AG10803 (cell line): ENCODE measurements at places on chromosomes 12 and 14.

- peak; percentile 74 for DNase-seq
Measured at GRCh38 chr12:111455448-111456320, 50.0 kb downstream of the SH2B3 start.

GRCh38 chr12:32894566-32894965, 2.0 kb downstream of the PKP2 start:
- DNase-seq, result no peak

DNA sequence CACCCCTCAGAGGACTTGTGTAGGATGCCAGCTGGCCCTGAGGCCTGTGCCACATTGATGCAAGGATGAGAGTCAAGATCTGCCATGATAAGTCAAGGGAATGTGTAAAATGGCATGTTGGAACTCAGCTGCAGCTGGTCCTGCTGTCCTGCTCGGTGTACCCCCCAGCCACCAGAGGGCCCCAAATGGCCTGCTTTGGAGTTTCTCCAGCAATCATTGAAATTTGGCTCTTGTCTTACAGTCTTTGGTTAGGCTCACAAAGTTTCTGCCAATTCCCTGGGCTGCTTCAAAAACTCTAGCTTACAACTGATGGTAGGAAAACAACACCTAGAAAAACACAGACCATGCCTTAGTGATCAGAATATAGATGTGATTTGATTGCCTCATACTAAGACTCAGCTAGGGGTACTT, 76.8 kb downstream of the HSD17B6 start:
- peak; percentile 31 for DNase-seq

DNA sequence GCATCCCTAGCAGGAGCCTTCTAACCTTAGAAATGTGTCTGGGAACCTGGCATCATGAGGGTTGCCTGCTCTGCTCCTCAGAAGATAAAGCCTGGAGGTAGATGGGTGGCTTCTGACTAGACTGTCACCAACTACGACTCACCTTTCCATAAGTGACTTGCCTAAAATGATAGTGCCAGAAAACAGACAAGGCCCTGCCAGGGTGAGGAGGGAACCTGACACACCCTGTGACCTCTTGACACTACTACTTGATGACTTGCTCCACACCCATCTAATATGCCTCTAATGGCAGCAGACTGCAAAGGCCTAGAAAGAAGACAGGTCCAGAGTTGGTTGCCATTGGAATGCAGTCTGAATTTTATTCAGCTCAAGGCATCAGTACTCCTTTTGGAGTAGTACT, 9.4 kb downstream of the RNF41 start:
- no peak for DNase-seq

- no peak for DNase-seq
Measured at GRCh38 chr12:108665608-108666202, 32.0 kb upstream of the SELPLG start.

DNA sequence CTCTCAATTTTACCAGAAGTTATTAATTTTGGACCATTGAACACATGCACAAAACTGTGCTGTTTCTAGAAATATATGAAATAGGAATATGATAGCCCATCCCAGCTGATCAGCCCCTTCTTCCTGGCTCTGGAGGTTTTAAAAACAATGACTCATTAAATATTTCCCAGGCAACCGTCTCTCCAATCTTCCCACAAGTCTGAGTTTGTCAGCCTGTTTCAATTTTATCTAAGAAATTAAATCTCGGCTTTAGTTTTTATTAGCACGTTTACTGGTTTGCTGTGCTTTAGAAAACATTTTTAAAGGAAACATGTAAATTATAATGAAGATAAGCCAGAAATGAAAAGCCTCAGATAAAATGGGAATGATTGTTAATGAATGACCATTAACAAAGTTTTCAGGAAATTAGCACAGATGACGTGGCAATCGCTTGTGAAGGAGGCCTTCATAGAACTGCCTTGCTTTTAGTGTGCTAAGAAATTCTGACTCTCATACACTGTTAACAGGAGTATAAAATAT, 89.3 kb upstream of the RAP1B start:
- DNase-seq, result peak; percentile 82

DNA sequence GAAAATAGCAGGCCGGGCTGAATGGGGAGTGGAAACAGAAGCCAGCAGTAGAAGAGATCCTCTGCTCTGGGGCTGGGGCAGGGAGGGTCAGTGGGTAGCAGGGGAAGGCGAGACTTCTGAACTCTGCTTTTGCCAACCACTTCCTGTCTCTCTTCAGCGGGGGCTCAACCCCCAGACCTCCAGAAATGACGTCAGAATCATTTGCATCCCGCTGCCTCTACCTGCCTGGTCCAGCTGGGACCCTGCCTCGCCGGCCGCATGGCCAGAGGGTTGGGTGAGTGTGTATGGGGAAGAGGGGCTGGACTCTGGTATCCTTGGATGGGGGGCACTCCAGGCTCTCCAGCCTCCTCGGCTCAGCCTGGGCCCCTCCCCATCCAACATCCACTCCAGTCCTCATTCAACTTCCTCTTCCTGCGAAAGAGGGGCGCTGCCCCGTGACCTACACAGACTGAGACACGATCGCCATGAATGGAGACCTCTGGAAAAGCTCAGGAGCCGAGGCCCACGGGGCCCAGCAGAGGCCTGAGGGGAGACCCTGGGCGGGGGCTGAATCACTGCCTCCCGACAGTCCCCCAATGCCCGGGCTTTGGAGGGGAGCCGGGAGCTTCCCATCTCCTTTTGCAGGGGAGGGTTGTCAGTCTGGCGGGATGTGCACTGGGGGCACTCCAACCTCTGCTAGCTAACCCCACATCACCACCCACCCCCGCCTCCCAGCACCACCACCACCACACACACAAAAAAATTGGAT, 458 bp upstream of the HOXC4 start:
- no peak for DNase-seq

DNA sequence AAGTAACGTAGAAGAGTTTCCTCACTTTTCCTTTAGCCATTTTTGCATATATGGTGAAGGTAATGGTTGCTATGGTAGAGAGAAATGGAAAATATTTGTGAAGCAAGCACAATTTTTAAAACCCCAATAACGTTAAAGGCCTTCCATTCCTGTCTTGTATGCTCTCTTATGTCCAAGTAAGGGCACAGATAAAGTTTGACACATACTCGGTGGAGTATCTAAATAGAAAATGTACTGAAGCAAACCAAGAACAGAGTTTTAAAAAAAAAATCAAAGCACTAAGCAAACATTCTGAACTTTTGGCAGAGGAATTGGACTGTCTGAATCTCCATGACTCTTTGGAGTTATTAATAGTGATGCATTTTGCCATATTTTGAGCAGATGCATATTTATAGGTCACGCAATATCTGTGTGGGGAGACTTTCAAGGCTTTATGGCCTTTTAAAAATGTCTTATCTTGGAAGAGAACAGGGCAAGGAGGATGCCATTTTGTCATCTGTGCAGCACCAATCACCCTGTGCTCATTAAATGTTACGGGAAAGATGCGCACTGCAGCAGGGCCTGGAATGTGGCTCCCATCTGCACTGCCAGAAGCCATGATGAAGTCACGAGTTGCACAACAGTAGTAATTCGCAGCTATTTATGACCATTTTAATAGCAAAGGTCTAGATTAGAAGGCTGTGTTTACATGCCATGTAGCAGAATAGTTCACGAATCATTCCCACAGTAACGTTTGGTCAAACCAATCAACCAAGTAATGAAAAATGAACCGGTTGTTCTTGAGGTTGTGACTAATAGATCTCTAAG, 23.3 kb upstream of the AMIGO2 start:
- DNase-seq, result peak; percentile 100

DNA sequence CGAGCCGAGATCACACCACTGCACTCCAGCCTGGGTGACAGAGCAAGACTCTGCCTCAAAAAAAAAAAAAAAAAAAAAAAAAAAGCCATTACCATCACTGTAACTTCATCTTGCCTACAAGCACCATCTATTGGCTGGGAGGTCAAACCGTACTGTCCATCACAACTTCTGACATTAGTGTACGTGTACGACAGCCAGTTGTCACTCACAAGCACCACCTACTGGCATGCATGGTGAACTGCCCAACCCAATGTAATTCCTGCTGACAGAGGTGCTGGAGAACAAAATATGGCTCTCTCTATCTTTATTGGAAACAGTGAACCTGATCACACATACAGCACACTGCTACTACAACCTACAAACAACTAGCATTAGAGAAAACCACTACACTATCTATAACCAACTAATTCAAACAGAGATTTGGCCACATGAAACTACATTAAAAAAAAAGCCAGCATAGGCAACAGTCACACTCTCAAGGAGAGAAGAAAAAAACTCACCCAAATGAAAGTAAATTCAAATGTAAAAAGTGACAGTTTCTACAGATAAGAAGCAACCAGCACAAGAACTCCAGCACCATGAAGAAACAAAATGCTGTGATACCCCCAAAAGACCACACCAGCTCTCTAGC, 82.3 kb downstream of the PUS7L start:
- DNase-seq, result no peak

GRCh38 chr12:44696542-44696941, 179.6 kb downstream of the NELL2 start:
- DNase-seq, result no peak

DNA sequence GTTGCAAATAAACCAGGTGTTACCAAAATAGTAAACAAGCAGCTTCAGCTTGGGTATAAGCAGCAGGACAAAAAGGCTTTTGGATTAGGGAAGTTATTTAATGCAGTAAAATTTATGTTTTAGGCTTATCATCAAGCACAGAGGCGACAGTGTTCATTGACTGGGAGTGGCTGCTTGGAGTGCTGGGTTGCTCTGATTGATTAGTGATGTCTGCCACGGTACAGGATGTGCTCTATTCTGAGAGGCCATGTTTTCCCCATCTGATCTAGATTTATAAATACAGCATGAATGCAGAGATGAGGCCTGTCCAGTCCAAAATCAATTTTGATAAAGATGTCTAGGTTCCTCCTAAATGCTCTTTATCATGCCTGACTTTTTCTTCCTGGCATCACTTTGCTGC, 83.5 kb downstream of the MAP1LC3B2 start:
- no peak for DNase-seq

GRCh38 chr14:102055181-102055901, 31.5 kb downstream of the HSP90AA1 start:
- DNase-seq, result peak; percentile 76

GRCh38 chr12:96457191-96457930, 32.0 kb upstream of the CFAP54 start:
- no peak for DNase-seq

DNA sequence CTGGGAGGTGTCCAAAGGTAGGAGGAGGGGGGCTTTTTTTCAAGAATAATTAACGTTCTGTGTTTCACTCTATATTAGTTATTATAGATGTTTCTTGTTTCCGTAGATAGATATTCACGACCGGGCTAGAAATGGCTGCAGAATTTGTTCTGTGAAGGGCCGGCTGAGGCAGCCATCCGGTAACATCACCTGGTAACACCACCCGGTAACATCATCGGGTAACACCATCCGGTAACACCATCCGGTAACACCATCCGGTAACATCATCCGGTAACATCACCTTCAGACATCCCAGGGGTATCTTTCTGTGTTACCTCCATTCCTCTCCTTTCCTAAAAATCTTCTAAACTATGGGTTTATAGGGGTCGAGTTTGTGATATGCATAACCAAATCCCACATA, 1336.7 kb upstream of the TMEM132C start:
- DNase-seq, result no peak

DNA sequence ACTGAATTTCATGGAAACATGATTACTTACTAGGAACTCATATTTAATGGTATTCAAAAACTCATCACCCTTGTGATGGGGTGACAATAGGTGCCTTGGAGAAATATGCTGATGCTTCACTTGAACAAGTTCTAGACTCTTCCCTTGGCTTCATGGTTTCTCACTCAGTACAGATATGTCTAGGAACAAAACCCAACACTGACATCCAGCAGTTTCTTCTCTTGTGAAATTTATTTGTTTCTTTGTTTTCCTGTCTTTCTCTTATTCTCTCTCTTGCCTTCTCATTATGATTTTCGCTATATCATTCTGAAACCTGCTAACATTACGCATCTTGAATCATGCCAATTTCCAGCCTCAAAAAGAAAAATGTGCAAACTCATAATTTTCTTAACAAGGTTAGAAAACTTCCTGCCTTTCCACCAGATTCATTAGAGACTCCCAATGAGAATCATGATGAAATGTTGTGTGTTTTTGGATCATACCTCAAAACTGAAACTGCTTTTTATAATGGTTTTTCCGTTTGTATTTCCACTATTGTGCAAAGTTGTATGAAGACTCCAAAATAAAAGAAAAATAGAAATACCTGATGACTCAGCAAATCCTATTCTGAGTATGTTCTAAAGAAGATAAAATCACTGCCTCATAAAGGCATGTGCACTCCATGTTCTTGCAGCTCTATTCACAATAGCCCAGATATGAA, 1021.5 kb downstream of the TMEM121 start:
- no peak for DNase-seq

- peak; percentile 93 for DNase-seq
Measured at GRCh38 chr12:112409064-112409905, at the start of gene RPL6. Gene RPL6, minus strand, starts transcription at chr12:112409605. Its CDS starts 949 bp downstream, at chr12:112408656.

GRCh38 chr14:61048640-61049039, 67.6 kb downstream of the SLC38A6 start:
- DNase-seq, result peak; percentile 81
